ENCODE measurements at places on chromosomes 3 and 15.

DNA sequence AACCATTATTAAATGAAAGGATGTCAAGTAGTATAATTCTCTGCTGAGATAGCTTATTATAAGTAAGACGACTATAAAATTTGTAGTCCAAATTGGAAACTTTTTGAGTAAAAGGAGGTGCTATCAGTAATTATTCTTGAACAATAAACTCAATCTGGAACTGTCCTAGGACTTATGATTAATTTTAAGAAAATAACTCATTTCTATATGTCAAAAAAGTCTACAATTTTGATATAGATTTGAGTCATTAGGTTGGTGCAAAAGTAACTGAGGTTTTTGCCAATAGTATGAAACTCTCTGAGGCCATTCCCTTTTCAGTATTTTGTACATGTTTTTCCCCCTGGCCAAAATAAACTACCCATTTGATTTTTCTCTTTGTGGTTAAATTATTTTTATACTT is 41.0 kb downstream of the LEKR1 start:
- no peak for DNase-seq

DNA sequence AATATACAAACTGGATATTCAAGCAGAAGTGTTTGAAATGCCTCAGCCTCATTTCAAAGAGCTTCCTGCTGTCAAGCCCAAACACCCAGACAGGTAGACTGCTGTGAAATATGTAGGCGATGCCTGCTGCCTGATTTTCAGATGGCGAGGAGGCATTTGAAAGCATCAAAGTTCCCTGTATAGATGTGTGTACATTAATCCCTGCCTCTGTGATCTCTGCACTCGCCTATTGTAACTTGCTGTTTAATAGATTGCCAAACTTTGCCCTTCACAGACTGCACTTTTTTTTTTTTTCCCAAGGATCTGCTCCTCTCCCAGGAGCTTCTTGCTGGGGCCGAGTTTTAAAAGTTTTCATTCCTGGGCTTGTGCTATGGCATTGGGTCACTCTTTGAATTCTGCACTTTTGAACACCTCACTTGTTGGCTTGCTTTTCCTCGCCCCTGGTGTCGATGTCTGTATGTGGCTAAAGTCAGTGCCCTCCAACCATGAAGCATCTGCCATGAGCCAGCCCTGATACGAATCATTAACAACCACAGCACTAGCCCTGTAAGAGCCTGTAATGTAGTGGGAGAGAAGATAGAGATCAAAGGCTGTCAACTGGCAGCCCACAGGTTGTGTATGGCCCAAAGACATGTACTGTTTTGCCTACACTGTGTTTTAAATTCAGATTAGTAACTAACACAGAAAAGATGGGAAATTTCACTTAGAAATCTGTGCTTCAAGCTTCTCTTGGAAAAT is 287.6 kb upstream of the ICE2 start:
- no peak for DNase-seq

GRCh38 chr15:31447931-31448634 is 121.4 kb downstream of the KLF13 start:
- no peak for DNase-seq

DNA sequence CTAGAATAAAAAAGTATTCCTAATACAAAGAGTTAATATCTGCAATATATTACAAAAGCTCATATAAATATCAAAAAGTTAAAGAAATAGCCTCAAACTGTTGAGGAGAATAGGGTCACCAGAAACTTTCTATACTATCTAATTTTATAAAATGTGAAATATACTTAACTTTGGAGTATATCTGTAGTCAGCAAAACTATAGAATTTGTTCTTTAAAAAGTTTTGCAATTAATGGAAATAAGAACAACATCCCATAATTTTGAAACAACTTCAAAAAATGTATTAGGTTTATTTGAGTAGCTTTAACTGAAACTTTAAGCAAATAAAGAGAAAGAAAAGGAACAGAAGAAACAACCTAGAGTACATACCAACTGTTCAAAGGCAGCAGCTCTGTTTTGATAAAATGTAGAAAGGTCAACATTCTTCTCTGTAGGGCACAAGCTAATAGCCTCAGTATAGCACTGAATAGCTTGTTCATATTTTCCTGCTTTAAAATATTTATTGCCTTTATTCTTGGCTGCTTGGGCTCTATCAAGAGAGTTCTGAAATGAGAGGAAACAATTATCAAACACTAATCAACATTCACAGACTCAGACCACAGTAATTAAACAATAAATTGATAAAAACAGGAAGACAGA is 14.3 kb downstream of the TOMM70 start:
- no peak for DNase-seq

GRCh38 chr3:178392511-178392926 is 143.7 kb upstream of the KCNMB2 start:
- DNase-seq = no peak

All from CD4-positive, alpha-beta T cell treated with Interleukin-6 for 4 hours (primary cell).